Panc1 (cell line): ENCODE measurements at places on chromosomes 6 and 20.

- DNase-seq, result no peak
Observed at GRCh38 chr6:46653439-46654195, 842 bp downstream of the SLC25A27 start.

DNA sequence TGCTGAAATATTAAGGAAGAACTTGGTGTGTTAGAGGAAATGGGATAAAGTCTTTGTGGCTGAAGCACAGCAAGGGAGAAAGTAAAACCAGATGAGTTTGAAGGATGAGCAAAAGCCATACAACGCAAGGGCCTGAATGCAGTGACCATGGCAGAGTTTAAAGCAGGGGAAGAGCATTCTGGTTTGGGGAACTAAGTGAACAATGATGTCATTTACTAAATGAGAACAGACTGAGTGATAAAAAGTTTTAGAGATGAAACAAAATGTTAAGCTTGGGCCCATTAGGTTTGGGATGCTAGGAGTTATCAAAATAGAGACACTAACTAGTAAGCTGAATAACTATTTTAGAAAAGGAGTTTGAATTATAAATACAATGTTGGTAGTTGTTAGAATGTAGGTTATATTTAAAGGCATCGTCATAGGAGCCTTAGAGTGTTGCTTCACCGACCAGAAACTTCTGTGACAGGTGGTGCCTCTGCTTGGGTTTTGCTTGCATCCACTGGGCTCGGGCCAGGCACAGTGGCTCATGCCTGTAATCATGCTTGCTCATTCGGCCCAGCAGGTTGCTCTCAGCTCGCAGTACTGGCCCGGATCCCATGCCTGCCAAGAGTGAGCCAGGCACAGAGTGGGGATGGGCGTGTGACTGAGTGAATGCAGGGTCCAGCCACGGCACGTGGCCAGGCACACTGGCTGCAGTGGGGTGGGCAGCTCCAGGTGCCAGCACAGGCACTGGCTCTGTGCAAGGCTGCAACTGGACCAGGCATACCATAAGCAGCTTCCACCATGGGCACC lies 37.4 kb upstream of the OPRM1 start:
- DNase-seq, result no peak

GRCh38 chr20:47791084-47791599 lies 5.9 kb upstream of the SULF2 start:
- DNase-seq, result no peak

DNA sequence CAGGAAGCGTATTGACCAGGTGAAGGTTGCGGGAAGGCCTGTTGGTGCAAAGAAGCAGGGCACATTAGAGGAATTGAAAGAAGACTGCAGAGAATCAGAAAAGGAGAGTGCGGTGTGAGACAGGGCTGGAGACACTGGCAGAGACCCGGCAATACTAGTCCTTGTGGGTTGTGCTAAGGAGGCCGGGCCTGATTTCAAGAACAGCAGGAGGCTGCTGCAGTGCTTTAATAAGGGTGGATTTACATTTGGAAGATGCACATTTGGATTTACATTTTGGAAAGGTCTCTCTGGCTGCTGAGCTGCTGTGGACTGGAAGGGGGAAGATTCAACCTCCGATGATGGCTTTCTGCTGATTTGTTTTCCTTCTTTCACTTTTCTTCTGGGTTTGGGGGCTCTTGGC lies 167.8 kb downstream of the SLC24A3 start:
- no peak for DNase-seq

GRCh38 chr6:5707281-5708045 lies 299.3 kb downstream of the NRN1 start:
- no peak for DNase-seq

GRCh38 chr6:106747139-106747538 lies 117.8 kb downstream of the QRSL1 start:
- no peak for DNase-seq

GRCh38 chr6:8238773-8239683 lies 136.7 kb upstream of the EEF1E1 start:
- DNase-seq, result no peak

DNA sequence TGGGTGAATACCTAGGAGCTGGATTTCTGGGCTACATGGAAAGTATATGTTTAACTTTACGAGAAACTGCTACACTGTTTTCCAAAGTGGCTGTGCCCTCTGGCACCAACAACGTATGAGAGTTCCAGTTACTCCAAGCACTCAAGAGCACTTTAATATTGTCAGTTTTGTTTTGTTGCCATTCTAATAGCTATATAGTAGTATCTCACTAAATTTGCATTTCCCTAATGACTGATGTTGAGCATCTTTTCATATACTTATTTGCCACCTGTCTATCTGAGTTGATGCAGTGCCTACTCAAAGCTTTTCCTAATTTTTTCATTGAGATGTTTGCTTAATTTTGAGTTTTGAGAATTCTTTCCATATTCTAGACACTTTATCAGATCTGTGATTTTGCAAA lies 76.7 kb downstream of the IYD start:
- DNase-seq, result no peak

- no peak for DNase-seq
Observed at GRCh38 chr20:44776980-44777379, 31.3 kb downstream of the KCNK15 start.

DNA sequence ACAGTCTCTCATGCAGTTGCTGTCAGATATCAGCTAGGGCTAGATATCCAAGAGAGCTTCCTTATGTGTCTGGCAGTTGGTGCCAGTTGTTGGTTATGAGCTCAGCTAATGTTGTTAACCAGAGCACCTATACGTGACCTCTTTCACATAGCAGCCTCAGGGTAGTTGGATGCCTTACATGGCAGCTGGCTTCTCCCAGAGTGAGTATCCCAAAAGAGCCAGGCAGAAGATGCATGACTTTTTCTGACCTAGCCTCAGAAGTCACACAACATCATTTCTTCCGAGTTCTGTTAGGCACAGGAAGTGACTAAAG lies 175.7 kb downstream of the VEGFA start:
- no peak for DNase-seq

- DNase-seq, result no peak
Observed at GRCh38 chr6:7085911-7086310, 21.9 kb upstream of the RREB1 start.

DNA sequence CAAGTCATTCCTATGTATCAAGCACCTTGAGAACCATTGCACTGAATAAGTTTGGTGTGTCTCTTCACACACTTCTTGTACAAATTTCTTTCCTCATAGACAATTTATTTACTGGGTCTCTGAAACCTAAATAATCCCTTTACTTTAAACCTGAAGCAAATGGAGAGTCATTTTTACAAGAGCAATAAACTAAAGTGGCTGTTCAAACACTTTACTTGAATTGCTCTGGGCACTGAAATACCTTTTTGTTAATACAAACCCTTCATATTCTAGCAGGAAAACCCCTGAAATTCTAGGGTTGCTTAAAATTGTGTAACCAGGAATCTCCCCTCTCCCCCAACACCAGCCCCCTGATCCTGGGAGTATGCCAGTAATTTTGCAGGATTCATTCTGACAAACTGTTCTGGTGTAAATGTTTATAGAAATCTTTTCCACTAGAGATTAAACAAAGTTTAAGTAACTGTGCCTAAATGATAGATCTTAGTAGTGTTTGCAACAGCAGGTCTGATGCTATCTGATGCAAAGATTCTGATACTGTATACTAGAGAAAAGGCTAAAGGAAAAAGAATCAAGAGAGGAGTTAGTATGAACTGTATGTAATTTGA lies 13.4 kb downstream of the RSPO3 start:
- no peak for DNase-seq

GRCh38 chr20:34296468-34296867 lies 6.7 kb downstream of the AHCY start:
- no peak for DNase-seq

GRCh38 chr20:24915440-24915839 lies 33.6 kb upstream of the CST7 start:
- no peak for DNase-seq

GRCh38 chr6:142918339-142919042 lies 26.5 kb downstream of the HIVEP2 start:
- DNase-seq, result no peak

DNA sequence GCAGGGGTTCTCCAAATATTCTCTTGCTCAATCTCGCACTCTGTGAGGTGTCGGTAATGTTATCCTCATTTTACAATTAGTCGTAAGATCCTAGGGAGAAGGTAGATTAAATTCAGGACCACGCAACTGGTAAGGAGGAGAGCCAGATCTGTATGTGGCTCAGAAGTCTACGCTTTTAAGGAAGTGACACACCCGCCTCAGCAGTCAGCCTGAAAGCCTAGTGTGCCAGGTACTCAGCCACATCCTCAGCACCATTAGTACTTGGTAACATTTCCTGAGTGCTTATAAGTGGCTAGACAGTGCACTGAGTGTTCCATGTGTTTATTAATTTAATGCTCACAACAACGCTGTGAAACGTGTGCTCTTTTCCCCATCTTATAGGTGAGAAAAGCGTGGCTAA lies 63.7 kb downstream of the DHX35 start:
- no peak for DNase-seq

DNA sequence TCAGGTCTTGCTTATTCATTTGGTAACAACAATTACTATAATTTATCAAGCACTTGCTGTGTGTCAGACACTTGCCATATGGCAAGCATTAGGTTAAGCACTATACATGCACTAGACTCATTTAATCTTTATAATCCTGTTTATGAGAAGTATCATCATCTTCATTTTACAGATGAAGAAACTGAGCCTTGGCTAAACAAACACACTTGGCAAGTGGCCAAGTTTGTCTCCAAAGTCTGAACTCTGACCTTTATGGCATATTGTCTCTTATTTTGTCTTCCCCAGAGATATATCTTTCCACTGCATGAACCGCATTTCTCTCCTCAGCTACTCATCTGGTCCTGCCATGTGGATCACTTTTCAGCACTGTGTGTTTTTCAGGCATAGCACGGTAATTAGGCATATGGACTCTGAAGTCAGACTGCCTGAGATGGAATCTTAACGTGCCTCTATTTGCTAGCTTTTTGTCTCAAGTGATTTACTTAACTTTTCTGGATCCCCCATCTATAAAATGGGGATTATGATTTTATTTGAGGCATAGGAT lies 4.7 kb downstream of the ADGRF5 start:
- no peak for DNase-seq

DNA sequence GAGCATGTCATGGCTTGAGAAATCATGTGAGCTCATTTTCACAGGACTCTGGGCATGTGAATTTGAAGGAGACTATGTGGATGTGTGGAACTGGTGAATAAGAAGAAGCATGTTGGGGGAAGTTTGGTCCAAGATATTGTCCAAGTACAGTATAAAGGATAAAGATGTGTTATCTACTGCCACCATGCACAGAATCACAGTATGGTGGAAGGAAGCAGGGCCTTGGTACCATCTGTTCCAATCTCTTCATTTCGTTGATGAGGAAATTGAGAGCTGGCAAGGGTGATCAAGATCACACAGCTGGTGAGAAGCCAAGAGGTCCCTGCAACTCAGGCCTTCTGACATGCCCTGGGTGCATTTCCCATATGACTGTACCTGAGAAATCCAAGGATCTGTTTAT lies 31.5 kb upstream of the RIPOR2 start:
- no peak for DNase-seq

- DNase-seq, result no peak
Observed at GRCh38 chr20:10367693-10367942, 66.4 kb downstream of the MKKS start.

DNA sequence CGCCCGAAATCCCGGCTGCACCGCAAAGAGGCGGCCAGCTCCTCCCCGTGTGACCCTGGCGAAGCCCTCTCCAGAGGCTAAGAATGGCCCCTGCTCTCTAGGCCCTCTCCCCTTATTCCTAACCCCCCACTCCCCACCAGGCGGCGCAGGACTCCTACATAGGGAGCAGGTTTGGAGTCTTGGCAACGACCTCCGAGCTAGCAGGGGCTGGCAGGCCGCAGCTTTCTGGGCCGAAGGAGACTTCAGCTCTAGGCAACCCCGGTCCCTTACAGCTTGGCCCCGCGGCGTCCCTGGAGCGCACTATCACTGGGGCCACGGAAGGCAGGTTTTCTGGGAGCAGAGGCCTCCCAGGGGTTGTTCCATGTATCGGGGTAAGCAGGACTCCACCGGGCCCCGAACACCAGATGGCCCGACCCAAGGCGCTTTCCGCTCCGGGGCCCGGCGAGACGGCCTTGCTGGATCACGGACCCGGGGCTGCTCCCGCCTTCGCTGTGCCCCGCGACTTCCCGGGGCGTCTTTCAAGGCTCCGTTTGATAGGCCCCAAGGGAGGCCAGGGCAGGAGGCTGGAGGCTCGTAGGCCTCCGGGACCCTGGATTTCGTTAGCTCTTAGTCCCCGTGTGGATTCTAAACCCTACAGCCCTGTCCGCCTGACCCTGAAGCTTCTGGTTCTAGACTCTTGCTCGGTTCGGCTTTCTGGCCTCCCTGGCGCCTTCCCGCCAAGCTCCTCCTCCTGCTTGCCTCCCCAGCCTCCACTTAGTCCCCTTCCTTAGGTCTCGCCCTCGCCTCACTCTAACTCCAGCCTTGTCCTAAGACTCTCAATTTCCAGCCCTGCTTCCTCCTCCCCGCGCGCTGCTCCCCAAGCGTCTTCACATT lies 1.9 kb downstream of the SLC32A1 start:
- DNase-seq, result no peak

DNA sequence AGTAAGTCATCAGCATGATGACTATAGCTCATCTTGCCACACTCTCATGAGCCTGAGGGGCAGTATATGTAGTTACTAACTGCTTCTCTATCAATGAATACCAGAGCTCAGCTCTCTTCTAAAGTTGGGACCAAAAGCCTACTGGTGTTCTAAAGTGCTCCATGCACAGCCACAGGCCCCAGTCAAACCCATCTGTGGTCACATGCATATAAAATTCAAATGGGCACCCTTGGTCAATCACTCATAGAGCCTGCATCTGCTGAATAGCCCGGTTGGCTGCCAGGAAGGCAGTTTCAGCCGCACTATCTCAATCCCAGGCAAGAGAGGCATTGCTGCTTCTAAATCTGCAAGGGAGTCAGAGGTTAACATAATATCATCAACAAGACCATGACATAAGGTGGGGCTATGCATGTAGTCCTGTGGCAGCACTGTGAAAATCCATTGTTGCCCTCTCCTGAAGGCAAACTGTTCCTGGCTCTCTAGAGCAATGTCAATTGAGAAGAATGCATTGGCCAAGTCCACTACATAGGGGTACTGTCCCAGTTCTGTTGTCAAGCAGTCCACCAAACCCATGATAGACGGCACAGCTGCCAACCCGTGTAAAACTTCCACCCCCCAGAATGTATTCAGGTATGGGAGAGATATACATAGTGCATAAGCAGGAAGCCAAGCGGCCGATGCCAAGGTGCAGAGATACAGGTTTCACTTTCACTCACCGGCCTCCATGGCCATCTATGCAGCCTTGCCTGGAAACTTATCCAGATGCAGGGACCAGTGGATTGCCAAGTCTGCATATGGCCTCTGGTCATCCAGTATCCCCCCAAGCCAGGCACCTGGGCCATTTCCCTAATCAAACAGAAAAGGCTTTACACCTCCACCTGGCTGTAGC lies 76.2 kb downstream of the ALDH8A1 start:
- DNase-seq, result no peak

GRCh38 chr20:62732842-62733525 lies 24.3 kb downstream of the NTSR1 start:
- DNase-seq, result no peak

- DNase-seq, result no peak
Observed at GRCh38 chr20:24102749-24103333, 114.3 kb upstream of the GGTLC1 start.

GRCh38 chr6:6771964-6772363 lies 183.4 kb downstream of the LY86 start:
- no peak for DNase-seq
